Right renal cortex interstitium (tissue), 3 donors: ENCODE measurements at places on chromosomes 6 and 20.

DNA sequence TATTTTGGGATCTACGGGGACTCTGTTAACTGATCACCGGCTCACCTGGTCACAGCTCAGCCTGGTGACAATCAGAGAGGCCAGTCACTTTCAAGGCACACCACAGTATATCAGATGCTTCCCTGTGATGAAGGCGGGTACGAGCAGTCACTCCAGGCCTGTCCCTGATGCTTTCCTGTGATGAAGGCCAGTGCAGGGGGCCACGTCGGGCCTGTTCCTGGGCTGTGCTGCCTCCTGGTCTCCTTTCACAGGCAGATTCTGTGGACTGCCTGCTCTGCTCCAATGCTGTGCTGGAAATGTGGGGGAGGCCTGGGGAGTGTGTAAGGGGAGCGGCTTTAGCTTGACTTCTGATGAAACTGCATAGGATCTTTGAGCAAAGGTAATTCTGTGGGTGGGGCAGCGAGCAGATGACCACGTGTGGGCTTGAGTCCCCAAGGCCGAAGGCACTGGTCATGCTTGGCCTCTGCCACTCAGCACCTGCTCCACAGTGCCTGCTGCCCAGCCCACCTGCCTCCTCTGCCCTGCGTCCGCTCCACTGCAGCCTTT is 372.6 kb downstream of the TAF4 start:
- no peak for DNase-seq

GRCh38 chr6:168288781-168289570 is 30.6 kb downstream of the DACT2 start:
- no peak for DNase-seq

GRCh38 chr6:6696867-6697531 is 108.5 kb downstream of the LY86 start:
- DNase-seq = no peak

GRCh38 chr6:20246125-20246524 is 33.9 kb upstream of the MBOAT1 start:
- DNase-seq = no peak

DNA sequence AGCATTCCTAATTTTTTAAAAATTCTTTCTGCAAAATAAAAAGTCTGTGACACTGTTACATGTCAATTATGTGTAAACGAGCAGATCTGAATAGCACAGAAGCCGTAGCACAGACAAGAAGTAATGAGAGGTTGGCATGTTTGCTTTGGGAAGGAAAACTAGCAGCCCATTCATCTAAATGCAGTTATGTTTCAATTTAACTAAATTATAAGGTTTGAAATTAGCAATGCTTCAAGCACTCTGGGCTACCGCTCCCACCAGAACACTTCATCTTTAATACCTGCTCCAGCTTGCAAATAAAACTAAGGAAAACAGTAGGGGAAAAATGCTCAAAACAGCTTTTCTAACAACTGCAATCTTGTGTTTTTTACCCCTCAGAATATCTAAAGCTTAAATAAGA is 73.9 kb downstream of the PTPRK start:
- DNase-seq = no peak
